ENCODE measurements at places on chromosomes 6 and 20.

DNA sequence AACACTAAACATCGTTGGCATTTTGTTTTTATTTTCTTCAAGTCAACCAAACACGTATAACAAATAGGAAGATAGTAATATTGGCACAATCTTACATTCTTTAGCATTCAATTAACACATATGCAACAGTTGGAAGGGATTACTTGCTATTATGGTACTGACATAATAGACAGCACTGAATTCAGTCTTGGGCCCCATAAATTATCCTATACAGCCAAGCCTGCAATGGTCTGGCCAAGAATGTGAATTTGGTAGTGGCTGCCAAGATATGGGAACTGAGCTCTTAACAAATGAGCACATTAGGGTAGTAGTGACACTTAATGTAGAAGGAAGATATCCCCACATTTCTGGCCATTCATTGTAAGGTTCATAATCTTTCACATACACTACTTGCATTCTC, 44.8 kb upstream of the ARHGAP18 start:
- no peak for DNase-seq

DNA sequence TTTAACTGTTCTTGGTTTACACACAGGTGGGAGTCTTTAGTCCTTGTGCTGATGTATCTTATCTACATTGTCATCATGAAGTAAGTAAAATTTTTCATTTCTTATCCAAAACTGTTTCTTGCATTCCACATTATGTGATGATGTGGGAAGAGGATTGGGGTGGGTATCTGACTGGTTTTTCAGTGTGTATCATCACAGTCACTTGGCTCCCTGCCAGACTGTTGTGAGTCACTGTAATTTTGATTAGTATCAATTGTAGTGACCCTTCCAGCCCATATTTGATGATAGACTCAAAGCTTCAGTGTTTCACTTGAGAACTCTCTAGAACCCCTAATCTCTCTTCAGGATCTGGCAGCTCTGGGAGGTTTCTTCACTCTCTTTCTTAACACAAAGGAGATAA, 84.5 kb upstream of the RIN2 start:
- no peak for DNase-seq

DNA sequence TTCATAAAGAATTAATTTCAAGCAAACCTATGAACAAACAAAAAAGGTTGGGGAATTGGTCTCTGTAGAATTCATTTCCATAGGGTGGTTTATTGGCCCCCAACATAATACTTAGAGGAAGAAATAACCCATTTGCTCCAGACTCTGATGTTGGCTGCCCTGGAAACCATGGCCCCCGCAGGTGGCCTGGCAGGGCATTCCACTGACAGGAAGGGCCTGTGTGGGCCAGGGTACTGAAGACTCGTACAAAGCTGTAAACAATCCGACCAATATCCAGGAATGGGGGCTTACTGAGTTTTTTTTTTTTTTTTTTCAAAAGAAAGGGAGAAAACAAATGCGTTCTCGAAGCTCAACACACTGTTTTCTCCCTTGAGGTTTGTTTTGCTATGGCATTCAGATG, 59.5 kb downstream of the CLIC5 start:
- DNase-seq = no peak

DNA sequence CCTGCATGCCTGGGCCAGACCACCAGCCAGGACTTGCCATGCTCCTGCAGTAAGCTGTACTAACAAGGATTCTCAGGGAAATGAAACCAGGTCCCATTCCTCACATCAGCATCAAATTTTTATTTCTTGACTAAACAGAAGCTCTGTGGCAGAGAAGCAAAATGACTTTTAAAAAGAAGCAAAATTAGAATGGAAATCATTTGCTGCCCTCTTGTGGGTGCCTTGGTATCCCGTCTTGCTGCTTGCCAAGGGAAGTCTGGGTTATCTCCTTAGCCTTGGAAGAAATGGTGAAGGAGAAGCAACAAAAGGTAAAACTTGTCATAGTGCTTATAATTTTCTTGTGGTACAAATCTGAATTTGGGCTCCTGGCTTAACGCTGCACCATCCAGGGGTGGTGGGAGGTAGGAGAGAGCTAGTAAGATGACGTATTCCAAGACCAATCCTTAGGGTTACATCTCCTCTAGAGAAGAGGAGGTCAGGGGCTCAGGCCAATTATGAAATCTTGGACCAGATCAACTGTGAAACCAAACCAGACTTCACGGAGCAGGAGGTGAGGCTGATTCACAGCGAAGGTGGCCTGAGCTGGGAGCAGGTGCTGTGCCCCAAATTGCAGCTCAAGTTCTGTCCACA, 107.5 kb downstream of the FAXC start:
- DNase-seq = no peak

GRCh38 chr6:7243179-7243981, 69.6 kb downstream of the SSR1 start:
- peak; percentile 34 for DNase-seq

DNA sequence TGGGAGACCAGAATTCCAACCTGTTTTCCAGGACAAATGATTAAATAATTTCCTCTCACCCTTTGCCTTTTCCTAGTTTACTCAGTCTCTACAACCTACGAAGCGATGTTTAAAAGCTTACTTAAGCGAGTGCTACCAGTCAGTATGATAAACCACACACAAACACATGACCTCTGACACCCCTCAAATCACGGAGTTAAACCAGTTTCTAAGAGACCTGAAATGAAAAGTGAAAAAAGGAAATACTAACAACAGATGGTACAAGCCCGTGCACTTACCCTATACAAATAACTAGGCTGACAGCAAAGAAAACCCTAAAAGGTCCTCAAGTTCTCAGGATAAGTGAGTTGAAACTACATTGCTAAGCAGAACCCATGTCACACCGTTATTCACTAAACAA, 7.7 kb downstream of the TNFRSF21 start:
- DNase-seq = no peak

- DNase-seq = no peak
Observed at GRCh38 chr6:41452763-41453162, 93.4 kb upstream of the FOXP4 start.

DNA sequence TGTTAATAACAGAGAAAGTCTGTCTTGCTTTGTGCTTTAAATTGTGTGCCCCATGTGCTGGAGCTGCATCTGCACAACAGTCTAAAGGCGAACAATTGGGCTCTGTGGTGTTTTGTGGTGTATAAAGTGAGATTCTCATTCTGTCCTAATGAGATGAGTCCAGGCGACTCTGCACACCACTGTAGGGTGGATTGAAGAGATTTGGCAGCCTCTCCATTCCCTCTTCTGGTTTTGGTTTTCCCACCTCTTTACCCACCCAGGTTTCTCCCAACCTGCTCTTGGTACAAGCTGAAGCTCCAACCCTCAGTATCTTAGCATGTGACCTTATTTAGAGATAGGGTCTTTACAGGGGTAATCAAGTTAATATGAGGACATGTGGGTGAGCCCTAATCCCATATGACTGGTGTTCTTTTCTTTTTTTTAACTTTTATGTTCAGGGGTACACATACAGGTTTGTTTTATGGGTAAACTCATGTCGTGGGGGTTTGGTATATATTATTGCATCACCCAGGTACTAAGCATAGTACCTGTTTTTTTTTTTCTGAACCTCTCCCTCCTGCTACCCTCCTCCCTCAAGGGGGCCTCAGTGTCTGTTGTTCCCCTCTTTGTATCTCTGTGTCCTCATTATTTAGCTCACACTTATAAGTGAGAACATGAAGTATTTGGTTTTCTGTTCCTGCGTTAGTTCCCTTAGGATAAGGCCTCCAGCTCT, 217.6 kb upstream of the DTNBP1 start:
- no peak for DNase-seq

DNA sequence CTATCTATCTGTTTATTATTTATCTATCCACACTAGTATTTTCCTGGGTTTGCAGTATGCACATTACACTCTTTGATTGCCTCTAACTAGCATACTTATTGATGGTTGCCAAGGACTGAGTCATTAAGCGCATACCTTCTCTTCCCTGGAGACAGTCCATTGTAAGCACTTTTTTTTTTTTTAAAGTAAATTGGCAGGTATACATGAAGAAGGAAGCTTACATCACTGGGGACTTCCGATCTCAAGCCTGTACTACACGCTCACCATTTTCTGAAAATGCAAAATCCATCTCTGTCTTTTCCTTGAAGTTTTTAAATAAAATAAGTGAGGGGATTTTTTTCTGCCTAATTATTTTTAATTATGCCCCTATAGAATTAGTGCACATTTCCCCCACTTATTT, 63.5 kb downstream of the HMGN3 start:
- peak; percentile 19 for DNase-seq

- DNase-seq = no peak
Observed at GRCh38 chr6:77264970-77265369, 198.3 kb downstream of the HTR1B start.

- DNase-seq = no peak
Observed at GRCh38 chr6:138103871-138104270, 3.3 kb downstream of the PERP start.

GRCh38 chr6:34015586-34015985, 130.3 kb downstream of the GRM4 start:
- DNase-seq = no peak

DNA sequence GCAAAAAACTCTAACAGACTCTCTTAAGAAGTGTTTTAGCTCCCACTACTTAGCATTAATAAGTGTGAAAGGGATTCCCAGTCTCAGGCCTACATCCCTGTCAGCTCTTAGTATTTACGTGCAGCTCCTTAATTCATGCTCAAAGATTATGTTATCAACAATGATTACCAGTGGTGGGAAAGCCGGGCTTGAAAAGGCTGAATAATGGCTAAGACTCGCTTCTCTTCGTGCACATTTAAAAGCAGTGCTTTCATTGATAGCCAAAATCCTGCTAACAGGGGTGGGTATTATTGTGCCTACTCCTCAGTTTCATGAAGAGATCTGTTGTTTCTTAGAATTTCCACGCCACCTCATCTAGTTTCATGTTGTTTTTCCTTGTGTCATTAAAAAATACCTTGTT, 518.8 kb downstream of the GRIK2 start:
- DNase-seq = no peak

GRCh38 chr6:168322966-168323365, 3.4 kb upstream of the DACT2 start:
- no peak for DNase-seq

DNA sequence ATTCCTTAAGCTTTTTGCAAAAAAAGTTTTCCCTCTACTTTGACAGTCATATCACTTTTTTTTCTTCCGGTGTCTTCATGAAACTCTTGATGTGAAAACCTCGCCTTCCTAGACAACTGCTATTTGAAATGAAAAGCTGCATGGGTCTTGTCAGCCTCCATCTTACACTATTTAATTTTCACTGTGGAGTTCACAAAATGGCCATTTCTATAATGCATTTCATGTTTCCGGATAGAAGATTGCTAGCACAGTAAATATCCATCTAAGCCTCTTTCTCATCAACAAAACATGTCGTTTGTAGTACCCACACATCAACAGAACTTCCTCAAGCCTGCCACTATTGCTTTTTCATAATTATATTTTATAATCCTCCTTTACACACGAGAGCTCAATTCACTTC, 204.9 kb upstream of the ID4 start:
- DNase-seq = no peak

- no peak for DNase-seq
Observed at GRCh38 chr6:169038691-169039090, 215.0 kb downstream of the THBS2 start.

DNA sequence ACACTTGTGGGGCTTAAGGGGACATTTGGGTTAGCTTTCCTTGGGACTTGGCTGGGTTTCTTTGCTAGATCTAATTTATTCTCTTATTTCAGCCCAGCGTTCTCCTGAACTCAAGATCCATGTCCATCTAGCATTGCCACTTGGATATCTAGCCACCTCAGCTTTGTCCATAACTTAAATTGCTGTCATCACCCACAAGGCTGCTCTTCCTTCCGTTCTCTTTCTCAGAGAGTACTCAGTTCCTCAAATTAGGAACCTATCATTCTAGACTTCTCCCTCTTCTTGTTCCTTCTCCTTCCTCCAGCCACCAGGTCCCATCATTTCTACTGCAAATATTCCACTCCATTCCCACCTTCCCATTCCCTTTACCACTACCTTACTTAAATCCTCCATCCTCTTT, 4.3 kb downstream of the SMIM26 start:
- no peak for DNase-seq

GRCh38 chr6:105675715-105676397, 273.0 kb upstream of the PREP start:
- DNase-seq = peak; percentile 83

GRCh38 chr6:108877046-108877751, 29.0 kb downstream of the ARMC2 start:
- DNase-seq = peak; percentile 46

DNA sequence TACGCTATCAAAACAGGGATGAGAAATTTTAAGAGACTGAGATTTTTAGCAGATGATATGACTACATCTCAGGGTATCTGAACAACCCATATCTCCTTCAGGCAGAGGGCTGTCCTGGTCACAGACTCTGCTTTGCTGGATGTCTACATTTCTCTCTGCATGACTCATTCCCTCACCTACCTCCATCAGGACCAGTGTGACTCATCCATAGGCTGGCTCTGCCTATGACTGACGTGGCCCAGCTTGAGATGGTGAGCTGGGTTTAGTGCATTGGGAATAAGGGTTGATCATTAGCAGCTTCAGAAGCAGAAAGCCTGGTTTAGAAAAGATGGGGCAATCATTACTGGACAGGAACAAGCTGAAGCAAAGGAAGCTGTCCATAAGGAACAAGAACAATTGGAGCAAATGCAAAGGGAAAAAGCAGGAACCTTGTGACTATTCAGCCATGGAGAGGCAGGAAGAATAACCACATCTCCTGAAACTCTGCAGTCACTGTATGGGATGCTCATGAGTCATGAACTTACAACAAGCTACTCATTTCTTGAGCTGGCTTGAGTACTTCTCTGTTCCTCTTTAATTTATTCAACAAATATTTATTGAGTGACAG, 86.4 kb upstream of the CBLN4 start:
- DNase-seq = no peak

GRCh38 chr6:5308066-5308465, 46.8 kb downstream of the FARS2 start:
- no peak for DNase-seq

GRCh38 chr6:142918339-142919042, 26.5 kb downstream of the HIVEP2 start:
- DNase-seq = no peak

DNA sequence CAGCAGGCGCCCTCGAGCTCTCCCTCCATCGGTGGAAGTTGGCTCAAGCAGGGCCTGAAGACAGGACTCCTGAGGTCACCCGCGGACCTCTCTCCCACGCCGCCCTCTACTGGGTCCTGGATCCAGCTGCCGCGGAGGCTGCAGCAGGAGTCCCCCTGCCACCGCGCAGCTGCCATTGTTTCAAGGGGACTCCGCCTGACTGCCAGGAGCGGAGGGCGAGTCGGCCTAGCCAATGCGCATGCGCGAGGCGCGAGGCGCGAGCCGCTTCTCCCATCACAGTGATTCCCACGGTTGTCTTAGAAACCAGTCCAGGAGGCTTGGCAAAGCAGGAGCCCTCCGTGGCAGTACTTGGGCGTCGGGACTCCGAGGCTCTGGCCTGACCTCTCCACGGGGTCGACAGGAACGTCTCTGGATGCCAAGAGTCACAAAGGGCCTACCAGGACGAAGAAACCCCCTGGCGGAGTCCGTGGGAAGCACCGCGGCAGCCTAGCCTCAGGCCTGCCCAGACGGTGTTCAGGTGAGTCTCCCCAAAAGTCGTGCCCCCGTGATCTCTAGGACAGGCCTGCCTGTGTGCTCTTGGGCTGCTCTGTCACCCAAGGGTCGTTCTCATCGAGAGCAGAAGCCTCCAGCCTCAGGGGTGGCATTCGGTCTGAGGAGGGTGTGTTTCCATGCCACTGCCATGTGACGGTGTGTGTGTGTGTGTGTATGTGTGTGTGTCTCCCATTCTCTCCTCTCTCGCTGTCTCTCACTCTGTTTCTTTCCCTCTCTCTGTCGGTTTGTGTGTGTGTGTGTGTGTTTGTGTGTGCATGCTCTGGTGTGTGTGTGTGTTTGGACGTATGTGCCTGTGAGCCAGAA, 290.6 kb upstream of the ZNF337 start:
- peak; percentile 18 for DNase-seq

All from fibroblast of skin of left quadriceps (primary cell).